SJCRH30 (cell line): ENCODE measurements at places on chromosomes 5 and 9.

GRCh38 chr9:127707766-127708165, 978 bp downstream of the CFAP157 start:
- DNase-seq: no peak

DNA sequence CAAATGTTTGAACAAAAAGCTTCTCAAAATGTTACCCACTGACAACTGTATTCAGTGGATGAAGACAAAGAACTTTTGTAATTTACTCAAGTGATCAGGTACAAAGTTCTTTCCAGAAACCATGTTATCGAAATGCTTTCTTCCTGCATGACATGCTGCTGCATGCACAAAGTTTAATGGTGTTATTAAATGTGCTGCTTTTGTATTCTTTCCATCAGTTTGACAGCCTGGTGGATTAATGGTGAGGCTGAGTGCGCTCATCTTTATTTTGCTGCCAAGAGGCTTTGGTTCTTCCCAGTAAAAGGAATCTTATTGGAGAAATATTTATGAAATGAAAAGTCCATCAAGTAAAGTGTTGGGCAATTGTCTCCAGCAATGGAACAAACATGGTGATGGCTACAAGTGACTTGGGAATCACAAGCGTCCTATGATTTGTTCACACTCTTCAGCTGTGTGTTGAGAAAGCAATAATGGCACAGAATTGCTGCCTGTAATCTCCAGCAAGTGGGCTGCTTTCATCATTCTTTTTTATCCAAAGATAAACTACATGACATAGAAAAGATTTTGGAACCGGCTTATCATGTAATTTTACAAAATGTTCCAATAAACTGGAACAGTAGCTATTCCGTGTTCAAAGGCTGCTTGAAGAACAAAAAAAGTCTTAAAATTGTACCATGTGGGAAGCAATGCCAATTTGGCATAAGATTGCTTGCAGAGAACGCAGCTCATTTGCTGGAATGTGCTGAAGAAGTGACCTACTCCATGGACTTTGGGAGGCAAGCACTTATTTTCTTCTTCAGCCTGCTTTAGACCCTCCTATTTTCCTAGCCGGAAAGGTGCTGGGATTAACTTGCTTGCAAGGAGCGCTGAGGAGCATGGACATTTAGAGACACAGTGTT, 153.1 kb downstream of the HSD17B3 start:
- no peak for DNase-seq

- DNase-seq: no peak
Observed at GRCh38 chr9:21690561-21690960, 111.9 kb upstream of the MTAP start.

DNA sequence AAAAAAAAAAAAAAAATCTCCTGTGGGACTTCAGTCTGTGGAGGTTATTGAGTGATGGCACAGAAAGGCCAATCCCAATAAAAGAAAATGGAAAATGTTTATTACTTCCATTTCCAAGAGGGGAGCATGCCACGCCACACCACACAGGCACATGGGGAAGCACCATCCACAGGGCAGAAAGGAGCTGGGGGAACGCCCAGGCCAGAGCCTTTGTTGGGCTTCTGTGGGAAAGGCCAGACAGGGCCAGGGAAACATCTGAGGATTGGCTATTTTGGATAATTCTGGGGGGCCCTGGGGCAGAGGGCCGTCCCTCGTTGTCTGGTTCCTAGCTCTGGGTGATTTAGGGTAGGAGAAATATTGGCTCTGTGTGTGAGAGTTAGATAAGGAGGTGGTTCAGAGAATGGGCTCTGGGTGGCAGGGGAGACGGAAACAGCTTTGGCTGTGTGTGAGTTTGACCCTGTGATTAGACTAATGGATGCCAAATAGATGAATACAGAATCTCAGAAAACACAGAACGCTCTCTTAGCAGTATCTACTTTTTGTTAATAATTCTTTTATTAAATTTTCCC, 49.0 kb upstream of the ABL1 start:
- DNase-seq: no peak

GRCh38 chr9:134434894-134435506, 108.7 kb downstream of the RXRA start:
- DNase-seq: peak; percentile 99

GRCh38 chr5:144979516-144980264, 809.0 kb downstream of the KCTD16 start:
- no peak for DNase-seq

GRCh38 chr5:43348861-43349363, 35.7 kb upstream of the HMGCS1 start:
- DNase-seq: no peak

GRCh38 chr9:120839146-120839545, 3.6 kb downstream of the PSMD5 start:
- DNase-seq: no peak

- DNase-seq: no peak
Observed at GRCh38 chr9:3850098-3850497, 324.3 kb upstream of the RFX3 start.

- DNase-seq: no peak
Observed at GRCh38 chr5:81241961-81242648, 9.0 kb downstream of the CKMT2 start.

DNA sequence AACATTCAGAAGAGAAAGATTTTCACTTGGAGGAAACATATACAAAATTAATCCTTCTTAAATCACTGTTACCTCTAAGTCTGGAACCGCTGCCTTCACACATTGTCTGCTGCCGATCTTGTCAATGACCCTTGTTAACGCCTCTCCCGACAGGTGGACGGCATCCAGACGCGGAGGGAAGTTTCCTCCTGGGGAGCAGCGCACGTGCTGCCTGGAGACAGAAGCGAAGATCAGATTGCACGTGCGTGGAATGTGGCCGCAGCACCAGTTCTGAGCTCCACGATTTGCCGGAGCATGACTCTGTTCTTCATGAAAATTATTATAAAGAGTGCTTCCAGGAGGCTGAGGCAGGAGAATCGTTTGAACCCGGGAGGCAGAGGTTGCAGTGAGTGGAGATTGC, 183.6 kb upstream of the IRX4 start:
- DNase-seq: no peak

DNA sequence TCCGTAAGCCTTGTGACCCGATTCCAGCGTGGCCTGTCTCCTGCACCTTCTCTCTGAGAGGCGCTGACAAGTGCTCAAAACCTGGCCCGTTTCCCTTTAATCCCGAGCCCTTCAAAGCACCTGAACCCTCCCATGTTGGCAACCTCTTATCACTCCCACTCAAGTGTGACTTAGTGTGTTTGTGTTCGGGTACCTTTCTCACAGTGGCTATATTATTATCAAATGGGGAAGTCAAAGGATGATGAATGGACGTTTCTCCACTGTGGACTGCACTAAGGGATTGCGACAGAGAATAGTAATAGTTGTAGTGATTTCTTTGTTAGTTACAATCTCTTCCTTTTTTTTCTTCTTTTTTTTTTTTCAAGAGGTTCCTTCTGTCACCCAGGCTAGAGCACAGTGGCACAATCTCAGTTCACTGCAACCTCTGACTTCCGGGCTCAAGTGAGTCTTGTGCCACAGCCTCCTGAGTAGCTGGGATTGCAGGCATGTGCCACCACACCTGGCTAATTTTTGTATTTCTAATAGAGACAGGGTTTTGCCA, 65.4 kb upstream of the TNFSF8 start:
- DNase-seq: no peak

- DNase-seq: no peak
Observed at GRCh38 chr5:80368661-80369480, 39.0 kb upstream of the ZFYVE16 start.

DNA sequence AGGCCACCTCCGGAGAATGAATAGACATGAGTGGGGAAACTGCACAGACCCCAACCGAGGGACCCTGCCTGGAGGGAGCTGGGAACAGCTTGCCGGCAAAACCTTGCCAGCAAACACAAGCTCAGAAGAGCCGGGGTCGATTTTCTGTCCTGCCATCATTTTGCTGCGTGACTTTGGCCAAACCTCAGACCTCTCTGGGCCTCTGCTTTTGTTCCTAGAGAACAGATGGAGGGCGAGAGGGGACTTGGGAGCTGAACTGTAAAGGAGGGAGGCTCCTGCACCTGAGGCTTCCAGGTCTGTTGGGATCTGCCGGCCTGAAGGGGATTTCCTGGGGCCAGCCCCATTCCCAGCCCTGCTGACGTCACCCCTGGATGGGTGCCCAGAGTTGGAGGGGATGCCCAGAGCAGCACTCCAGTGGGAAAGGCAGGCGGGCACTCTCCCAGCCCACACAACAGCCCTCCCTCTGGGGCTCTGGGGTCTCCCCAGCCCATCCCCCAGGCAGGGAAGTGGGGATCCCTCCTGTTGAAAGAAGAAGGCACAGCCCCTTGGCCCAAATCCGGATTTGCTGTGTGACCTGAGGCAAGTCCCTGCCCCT, 40.4 kb upstream of the SYNPO start:
- DNase-seq: peak; percentile 88

DNA sequence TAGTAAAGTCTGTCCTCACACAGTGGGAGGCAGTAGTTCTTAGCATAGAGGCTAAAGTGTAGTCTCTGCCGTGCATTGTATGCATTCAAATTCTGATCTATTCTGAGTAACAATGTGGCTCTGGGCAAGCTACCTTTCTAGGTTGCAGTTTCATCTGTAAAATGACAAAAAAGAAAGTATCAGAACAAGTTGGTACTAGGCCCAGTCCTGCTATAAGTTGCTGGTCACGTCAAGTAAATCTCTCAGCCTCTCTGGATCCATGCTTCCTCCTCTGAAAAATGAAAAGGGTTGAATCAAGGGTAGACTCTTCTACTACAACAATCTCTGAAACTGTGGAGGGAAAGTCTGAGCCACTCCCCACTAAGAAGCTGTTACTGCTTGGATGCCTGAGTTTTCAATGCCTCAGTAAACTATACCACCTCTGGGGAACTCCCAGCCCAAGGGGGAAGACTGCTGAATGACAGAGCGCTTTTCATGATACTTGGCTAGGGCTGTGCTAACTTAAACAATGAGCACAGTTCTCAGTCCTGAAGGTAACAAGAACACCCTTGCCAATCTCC, 34.5 kb upstream of the SPARC start:
- no peak for DNase-seq

- no peak for DNase-seq
Observed at GRCh38 chr9:127347831-127348776, 48.9 kb upstream of the SLC2A8 start.

GRCh38 chr5:149757197-149757947, 27.3 kb downstream of the PPARGC1B start:
- no peak for DNase-seq

GRCh38 chr5:153672347-153673090, 182.0 kb downstream of the GRIA1 start:
- no peak for DNase-seq

DNA sequence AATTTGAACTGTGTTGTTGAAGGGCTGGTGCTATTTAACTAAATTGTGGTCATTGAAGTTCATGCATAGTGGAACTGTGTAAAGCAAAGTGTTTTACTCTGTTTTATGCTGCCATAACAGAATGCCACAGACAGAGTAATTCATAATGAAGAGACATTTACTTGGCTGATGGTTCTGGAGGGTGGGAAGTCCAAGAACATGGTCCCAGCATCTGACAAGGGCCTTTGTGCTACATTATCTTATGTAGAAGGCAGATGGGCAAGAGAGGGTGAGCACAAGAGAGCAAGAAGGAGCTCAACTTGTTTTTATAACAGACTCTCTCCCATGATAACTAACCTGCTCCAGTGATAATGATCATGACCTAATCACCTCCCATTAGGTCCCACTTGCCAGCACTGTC, 101.9 kb upstream of the NR3C1 start:
- no peak for DNase-seq

- no peak for DNase-seq
Observed at GRCh38 chr9:133603135-133603927, 5.9 kb downstream of the FAM163B start.

GRCh38 chr5:138469540-138470321, 4.5 kb downstream of the EGR1 start:
- no peak for DNase-seq

- DNase-seq: peak; percentile 75
Observed at GRCh38 chr5:159017786-159018185, 81.9 kb downstream of the EBF1 start.

GRCh38 chr9:113139225-113139829, 11.5 kb upstream of the SLC31A2 start:
- DNase-seq: no peak

DNA sequence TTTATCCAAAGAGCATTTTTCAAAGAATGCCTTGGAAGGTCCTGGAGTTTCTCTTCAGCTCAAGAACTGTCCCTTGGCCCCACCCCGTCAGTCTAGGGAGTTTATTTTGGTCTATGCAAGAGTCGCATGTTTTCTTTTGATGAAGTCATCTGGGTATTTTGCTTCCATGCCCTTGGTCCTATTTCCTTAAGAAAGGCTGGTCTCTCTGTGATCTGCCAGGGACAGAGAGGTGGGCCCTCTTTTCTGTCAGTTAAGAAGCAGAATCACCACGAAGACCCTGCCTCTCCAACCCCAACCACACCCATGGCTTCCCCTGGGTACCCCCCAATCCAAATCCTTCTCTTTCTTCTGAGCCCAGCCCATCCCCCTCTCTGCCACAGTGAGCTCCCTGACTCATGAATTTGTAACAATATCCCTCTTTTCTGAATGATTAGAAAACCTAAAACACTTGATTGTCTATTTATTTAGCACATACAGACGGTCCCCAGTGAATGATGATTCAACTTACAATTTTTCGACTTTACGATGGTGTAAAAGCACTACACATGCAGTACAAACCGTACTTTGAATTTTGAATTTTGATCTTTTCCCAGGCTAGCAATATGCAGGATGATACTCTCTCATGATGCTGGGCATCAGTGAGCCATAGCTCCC, 163.5 kb upstream of the ADRA1B start:
- DNase-seq: no peak

GRCh38 chr5:58074222-58074621, 385.7 kb downstream of the PLK2 start:
- DNase-seq: no peak

- DNase-seq: no peak
Observed at GRCh38 chr5:150498501-150498900, 9.4 kb upstream of the NDST1 start.

DNA sequence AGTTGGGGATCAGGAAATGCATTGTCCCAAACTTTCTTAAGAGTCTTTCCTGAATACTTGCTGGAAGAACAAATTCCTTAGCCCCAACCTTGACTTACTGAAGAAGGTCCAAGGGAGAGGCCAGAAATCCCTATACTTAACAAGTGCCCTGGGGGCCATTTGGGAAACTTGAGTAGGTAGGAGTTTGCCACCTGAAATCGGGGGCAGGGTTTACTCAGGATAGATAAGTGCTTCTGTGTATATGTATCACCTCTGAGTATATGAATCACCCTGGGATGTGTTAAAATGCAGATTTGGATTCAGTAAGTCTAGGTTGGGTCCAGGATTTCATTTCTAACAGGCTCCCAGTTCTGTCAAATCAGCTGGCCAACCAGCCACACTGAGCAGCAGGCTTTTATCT, 47.9 kb upstream of the MYO10 start:
- no peak for DNase-seq
